Stimulated activated naive CD8-positive, alpha-beta T cell treated with anti-CD3 and anti-CD28 coated beads, Interleukin-15, Interleukin-2, amounts not matched to agents 100 U/mL and 50 U/mL, for 24 hours (primary cell): ENCODE measurements at places on chromosomes 2 and 18.
A peak's percentile ranks its signal among the peaks of the same experiment; 100 is the strongest.

DNA sequence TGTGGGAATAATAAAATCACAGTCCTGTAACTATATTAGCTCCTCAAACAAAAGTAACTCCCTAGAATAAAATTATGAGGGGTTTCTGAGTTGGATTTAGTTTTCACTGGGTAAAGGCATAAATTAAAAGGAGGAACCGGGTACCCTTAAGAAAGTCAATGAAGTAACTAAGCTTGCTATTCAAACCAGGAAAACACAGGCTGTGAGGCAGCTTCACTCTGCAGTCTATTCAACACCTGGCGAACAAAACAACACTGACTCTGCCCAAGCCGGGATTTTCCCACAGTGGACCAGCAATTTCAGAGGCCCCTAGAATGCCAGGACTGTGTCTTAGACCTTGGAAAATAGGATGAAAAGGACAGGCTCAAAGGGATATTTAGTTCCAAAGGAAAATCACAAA is 24.6 kb upstream of the CREB1 start:
- no peak for DNase-seq

DNA sequence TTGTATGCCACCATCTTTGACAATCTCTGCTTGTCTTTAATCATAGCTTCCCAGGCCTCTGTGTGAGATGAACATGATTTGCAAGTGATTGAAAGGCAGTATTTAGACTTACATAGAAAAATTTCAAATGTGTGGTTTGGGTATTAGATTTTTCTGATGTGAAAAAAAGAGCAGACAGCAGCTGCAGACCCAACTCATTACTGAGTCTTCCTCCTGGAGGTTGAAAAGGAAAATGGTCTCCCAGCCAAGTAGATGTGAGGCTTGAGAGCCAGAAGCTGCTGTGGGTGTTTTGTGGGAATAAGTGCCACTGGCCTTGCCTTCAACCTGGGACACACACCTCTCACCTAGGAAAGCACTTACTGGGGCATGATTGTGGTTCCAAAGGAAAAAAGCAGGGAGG is 92.5 kb downstream of the KCTD18 start:
- DNase-seq, result no peak

DNA sequence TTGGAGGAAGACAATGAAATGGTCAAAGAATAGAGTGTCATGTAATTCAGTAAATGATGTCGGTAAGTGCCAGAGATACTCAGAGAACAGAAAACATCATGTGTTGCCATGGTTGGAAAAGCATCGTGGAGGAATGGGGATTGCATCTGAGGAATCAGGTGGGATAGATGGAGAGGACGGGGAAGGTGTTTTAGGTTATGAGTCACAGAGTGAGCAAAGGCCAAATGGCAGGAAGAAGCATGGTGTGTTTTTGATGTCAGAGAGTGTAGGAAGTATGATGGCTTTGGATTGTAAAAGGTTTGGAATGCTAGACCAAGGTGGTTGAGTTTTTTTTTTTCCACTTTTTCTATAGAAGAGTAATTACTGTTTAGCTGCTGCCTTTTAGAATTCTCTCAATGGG is 27.5 kb upstream of the CD28 start:
- no peak for DNase-seq

DNA sequence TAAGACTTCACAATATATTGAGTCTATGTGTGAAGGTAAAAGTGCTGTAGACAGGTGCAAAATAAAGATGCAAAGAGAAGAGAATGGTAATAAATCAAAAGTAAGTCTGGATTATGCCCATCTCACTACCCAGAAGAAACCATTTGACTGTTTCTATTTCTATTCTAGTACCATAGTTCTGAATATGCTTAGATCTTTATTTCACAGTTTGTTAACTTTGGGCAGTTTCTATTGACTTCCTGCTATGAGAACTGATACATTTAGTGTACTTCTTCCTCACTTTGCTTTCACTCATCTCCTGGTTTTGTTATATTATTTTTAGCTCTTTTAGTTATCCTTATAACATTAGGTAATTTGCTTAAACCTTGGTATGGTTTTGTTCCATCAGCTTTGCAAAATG is 94.9 kb downstream of the HS1BP3 start:
- no peak for DNase-seq

GRCh38 chr2:20916604-20917286 is 93.8 kb upstream of the LDAH start:
- DNase-seq, result no peak

DNA sequence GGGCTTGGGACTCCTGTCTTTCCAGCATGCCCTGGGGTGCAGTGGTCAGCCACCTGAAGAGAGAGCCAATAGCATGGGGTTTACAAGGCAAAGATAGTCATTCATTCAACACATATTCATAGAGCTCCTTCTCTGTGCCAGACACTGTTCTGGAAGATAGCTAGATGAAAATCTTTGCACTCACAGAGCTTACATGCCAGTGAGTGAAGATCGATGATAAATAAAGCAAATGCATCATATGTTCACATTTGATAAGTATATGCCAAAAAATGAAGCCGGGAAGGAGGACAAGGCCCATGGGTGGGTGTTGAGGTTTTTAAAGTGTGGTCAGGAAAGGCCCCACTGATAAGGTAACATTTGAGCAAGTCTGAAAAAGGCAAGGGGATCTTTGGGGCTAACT is 130.8 kb upstream of the CDCA7 start:
- no peak for DNase-seq

DNA sequence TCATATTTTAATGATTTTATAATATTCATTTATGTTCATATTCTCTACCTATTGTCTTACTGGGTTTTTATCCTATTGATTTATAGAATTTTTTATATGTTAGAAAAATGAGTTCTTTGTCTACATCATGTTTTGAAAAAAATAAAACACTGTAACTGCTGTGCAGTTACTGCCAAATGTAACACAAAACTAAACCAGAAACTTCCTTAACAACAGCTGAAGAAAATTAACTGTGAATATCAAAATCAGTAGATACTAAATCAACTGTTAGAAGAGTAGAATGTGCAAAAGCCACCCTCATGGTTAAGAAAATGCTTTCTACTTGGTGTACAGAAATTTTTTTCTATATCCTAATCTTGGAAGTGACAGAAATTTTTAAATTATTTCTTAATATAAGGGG is 69.5 kb downstream of the PTRHD1 start:
- DNase-seq, result no peak

- DNase-seq, result no peak
Observed at GRCh38 chr18:60746491-60746890, 373.9 kb upstream of the MC4R start.

GRCh38 chr2:103464831-103465230 is 703.0 kb downstream of the TMEM182 start:
- no peak for DNase-seq

DNA sequence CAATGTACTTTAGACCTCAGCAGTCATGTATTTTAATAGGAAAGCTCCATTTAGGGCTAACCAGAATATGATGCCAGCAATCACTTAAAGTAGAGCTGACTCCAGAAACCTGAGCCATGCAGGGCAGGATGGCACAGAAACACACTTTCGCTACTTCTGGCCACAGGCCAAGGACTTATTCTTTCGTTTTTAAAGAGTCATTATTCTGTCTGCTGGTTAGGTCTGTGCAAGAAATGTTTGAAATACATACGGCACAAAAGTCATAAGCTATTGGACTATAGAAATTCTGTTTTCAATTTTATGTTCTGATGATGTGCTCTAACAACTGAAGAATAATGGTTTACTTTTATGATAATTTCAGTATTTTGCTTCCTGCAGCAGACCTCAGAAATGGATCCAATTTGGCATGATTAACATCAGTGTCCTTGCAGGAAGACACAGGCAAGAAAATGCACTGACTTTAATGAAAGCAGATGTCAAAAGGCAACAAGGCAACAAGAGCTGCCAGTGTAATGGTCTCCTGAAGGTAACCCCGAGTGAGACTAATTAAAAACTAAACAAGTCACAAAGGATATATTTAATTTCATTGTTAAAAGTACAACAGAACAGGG is 114.4 kb upstream of the CHRNA1 start:
- no peak for DNase-seq

DNA sequence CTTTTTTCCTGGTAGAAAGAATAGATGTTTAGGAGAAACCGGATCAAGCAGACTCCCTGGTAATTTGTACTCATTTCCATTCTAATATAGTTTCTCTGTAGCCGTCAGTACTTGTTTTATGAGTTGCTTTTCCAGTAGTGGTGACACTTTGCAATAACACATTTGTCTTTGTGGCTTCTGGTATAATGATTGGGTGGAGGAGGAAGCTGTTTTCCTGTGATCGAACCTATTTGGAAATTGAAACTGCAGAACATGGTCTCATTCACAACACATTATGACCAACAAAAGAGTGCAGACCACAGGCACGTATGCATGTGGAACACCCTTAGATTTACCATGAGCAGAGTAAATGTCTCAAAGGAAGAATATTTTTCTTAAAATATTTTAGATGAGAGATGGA is 7.6 kb upstream of the SERPINB12 start:
- DNase-seq, result no peak

DNA sequence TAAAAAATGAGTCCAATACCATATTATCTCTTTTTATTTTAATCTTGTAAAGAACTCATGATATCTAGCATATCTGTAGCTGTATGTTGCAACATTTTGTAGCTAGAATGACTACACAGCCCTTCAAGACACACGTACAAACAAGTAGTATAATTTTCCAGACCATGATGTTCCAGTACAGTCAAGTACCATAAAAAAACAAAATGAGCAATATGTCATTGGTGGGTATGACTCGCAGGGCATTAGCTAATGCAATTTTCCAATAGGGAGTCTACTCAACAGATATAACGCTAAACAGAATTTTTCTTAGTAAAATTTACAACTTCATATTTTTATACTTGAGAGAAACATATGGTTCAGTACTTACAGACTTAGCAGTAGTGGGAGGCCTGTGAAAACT is 53.6 kb upstream of the UGP2 start:
- DNase-seq, result no peak

DNA sequence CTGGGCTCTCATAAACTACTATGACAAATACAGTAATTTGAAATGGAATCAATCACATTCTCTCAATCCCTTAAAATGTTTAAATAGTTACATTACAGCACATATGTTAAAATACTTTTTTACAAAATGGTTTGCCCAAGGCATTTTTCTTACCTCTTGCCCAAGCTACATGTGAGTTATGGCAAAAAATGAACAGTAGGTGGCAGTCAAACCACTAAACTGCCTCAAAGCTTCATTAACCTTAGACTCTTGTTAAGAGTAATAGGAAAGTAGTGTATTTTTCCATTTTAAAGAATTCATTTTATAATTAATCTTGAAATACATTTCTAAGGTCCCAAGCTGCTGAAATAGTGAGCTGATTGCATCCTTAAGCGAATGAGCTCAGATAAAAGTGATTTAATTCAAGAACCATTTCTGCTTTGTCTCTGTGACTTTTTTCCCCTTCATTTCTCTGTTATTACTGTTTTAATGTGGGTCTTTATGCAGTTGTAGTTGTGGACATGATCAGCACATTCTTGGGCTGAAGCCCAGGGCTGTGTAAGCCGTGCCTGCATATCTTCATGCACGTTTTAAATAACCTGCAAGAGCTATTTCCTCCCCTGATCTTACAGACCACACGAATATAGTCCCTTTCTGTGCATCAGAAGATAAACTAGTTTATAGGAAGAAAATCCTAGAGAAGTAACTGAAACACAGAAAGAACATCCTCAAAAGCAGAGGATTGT is 311.8 kb downstream of the LNPK start:
- peak; percentile 5 for DNase-seq

- DNase-seq, result no peak
Observed at GRCh38 chr2:68811364-68811763, 59.8 kb downstream of the BMP10 start.

DNA sequence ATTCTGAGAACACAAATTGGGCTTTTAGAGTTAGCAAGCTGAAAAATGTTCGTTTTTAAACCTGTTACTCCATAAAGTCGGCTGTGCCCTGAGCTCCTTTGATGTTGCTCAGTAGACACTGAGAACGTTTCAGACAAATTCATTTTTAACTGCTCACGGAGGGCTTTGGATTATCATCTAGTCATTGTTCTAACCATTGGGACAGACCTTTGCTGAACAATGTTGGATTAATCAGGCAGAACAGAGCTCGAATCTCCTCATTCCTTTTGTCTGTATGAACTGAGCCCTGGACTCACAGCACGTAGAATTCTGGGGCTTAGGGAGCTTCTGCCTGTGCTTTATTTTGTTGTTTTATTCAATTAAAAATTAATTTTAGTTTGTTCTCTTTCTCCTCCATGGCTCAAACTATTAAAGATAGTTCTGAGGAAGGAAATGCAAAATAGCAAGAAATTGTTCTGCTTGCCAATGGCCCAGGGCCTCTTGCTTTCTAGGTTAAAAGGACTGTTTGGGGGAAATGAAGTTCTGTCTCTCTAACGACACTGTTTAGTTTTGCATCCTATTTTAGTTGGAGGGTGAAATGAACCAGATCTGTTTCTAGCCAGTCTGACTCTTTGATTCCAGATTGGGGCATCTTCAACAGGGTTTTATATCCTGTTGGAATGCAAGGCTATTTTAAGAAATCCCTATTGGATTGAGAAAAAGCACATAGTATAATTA is 114.7 kb upstream of the CXCR4 start:
- DNase-seq, result no peak

GRCh38 chr2:239828192-239828972 is 196.8 kb downstream of the NDUFA10 start:
- no peak for DNase-seq

GRCh38 chr2:11144738-11145079 is 10.6 kb upstream of the SLC66A3 start:
- DNase-seq, result no peak

DNA sequence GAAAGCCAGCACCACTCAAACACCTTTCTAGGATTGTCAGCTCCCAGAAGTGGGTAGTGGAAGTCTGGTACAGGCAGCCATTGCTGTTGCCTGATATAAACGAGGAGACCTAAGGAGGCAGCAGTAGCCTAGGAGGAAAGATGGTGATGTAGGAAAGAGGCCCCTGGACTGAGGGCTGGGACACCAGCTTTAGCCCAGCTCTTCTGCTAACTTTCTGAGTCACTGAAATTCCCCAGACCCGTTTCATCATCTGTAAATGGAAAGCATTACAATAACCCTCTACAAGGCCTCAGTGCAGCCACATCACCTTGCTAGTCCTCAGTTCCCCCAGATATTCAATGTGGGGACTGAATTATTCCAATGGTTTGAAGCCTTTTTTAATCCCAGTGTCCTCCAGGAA is 336.5 kb downstream of the TNS1 start:
- DNase-seq, result peak; percentile 9

DNA sequence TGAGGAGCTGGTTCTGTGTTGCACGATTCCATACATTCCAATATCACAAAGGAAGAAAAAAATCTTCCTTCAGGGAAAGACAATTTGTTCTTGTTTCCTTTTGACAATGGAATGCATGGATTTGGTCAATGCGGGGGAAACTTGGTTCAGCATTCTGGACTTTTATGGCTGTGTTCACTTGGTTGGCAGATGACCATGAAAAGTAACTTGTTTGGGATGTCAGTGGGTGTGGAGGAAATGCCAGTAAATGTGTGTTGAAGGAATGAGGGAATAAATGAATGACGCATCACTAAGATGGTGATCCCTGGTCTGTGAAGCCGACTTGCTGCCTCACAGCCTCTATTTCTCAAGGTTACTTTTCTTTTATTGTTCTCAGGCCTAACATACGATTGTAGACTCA is 53.7 kb downstream of the THUMPD2 start:
- no peak for DNase-seq

- no peak for DNase-seq
Observed at GRCh38 chr2:184646177-184646576, 47.8 kb downstream of the ZNF804A start.
